ENCODE measurements at places on chromosomes 5 and 9.

DNA sequence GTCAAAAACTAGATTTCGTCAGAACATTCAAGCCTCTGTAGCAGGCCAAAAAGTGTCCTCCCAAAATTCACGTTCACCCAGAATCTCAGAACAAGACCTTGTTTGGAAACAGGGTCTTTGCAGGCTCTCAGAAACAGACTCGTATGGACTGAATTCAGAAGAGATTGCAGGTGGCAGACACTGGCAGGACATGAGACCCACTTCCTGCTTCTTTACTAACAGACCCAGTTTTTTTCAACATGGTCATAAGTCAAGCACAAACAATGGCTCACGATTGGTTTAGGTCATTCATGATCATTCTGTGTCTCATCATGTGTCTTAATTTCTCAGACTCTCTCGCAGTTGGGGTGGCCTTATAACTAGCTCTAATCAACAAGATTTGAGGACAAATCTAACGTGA lies 5.4 kb upstream of the TENT4A start:
- DNase-seq, result no peak

DNA sequence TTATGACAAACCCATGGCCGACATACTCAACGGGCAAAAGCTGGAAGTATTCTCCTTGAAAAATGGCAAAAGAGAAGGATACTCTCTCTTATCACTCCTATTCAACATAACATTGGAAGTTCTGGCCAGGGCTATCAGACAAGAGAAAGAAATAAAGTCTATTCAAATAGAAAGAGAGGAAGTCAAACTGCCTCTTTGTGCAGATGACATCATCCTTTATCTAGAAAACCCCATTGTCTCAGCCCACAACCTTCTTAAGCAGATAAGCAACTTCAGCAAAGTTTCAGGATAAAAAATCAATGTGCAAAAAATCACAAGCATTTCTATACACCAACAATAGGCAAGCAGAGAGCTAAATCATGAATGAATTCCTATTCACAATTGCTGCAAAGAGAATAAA lies 1799.9 kb upstream of the ACO1 start:
- DNase-seq, result no peak

GRCh38 chr9:99353408-99353807 lies 131.3 kb downstream of the SEC61B start:
- peak; percentile 65 for DNase-seq

DNA sequence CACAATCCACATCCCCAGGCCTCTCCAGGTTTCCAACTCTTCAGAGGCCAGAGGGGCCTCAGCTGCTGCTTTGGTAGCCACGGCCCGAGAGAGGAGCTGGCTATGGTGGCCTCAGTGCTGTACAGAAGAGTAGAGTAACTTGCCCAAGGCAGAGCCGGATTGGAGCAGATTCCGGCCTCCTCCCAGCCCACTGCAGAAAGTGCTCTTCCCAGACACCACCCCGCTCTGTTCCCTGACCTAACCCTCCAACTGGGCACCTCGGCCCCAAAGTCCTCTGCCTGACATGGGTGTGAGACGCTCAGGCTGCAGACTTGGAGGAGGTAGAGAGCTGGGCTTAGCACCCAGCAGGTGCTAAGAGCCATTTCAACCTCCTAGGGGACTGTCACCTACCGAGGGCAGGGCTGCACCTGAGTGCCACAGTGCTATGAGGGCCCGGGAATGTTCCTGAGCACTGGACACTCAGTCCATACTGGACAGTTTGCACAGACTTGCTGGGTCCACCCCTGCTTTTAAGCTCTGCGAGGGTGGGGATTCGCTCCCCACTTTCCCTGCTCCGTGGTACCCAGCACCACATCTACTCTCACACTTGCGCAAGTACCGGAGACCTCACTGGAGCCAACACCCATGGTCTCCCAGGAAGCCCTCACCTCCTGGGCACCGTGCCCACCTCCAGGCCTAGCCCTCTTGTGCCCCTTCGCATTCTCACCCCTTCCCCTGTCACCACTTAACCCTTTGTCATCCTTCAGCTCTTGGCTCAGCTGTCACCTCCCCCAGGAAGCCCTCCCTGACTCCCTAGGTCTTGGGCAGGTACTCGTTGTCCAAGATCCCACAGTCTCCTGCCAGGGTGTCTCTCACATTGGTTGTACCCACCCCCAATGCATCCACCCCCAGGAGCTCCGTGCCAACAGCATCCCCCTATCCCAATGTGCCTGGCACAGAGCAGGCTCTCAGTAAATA lies 49.8 kb downstream of the DBH start:
- no peak for DNase-seq

DNA sequence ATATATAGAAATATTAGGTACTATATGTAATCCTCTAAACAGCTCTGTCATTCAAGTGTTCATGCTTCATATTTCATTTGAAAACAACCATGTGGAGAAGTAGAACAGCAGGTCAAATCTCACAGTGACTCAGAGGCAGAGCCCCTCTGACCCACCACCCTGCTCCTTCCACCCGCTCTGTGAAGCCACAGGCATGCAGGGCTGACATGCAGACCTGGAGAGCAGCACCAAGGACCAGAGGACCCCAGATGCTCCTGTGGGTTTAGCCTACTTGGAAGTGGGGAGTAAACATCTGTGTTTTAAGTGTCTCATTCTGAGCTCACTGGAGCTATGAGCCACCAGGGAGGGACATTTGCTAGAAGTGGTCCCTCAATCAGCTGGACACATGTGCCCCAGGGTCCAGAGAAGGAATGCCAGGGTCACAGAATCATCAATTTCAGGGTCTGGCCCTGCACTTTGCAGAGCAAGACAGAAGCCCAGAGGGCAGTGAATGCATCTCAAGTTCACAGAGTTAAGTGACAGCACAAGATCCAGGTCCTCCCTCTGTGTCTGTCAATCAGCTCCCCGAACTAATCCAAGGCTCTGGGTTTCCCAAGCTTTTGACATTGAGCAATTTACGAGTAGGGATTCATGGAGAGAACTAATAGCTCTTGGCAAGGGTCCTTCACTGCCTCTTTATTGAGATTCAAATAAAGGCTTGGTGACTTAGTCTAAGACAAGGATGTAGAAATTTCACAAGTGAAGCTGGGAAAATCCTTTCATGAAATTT lies 441.1 kb downstream of the SEMA5A start:
- DNase-seq, result peak; percentile 11

Data from astrocyte of the hippocampus (primary cell).